Activated CD4-positive, alpha-beta T cell treated with anti-CD3 and anti-CD28 coated beads for 1 hour (primary cell): ENCODE measurements at places on chromosomes 4 and X.

DNA sequence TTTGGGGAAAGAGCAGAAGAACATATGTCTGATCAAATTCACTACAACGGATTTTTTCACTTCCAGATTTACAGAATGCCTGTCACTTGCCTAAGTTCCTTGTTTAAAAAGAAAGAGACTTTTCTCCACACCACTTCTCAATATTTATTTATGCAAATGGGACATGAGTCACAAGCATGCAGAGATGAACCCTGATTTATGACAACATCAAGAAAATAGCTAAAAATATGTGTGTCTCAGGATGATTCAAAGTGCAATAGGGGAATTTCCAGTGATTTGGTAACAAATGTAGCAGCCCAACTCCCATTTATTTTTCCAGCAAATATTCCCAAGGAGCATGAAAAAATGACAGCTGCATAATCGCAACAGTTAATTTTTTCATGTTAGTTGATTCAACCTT, 180.4 kb upstream of the FAT1 start:
- DNase-seq = no peak

DNA sequence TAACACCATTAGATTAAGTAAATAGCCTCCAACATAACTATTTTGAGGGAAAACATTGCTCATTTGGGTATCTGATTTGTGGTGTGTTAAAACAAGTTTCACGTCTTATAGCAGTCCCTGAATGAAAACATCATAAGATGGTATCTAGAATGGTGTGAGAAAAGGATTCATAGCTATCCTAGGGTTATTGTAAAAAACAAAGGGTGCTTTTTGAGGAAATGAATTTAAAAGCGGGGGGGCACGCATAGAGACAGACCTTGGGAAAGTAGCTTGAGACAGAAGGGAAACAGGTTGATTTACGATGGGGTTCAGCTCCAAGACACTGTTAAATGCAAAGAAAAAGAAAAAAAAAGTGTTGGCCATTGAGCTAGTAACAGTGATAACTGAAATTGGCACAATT, 768 bp upstream of the CXCL10 start:
- DNase-seq = no peak

DNA sequence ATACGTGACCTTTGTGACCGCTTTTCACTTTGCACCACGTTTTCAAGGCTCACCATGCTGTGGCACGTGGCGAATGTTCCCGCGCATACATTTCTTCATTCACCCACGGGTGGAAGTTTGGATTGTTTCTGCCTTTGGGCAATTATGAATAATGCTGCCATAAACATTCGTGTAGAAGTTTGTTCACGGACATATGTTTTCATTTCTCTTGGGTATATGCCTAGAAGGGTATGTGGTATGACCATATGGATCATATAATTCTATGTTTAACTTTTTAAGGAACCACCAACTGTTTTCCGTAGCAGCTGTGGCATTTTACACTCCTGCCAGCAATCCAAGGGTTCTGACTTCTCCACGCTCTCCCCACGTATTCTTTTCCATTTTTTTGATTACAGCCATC, 60.9 kb upstream of the MXD4 start:
- no peak for DNase-seq

DNA sequence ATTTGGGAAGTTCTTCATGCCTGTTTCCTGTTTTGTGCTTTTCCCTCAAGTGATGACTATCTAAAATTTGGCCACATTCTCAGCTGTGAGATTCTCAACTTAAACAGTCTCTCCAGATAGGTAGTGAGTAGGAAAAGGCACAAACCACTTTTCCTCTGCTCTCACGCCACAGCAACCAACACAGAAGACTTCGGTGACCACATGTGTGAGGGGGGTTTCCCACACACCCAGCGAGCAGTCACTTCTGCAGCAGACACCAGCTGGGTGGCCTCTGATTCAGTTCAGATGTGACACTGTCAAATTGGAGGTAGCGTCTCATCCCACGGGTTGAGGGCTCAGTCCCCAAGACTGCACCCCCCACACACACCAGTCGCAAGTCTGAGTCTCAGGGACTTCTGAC, 25.1 kb upstream of the CLDN34 start:
- DNase-seq = no peak

GRCh38 chrX:152959626-152960025, 34.3 kb downstream of the PNMA5 start:
- DNase-seq = no peak

GRCh38 chr4:10020871-10021652, at the start of gene SLC2A9:
SLC2A9 (minus strand) TSS chr4:10021497; CDS start chr4:10021429, 68 bp downstream.
- no peak for DNase-seq

- no peak for DNase-seq
Observed at GRCh38 chr4:10151182-10151581, 34.6 kb upstream of the WDR1 start.

DNA sequence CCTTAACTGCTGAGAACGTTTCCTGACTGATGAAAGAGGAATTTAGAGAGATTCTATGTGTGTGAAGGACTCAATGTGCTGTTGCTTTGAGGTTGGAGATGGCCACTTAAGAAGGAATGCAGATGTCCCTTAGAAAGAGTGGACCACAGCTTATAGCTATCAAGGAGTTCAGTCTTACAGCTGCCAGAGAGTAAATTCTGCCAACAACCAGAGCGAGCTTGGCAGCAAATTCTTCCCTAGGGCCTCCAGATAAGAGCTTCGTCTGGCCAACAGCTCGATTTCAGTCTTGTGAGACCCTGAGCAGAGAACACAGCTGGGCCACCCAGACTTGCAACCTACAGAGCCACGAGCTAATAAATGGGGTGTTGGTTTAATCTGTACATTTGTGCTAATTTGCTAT, 21.8 kb downstream of the MID1 start:
- no peak for DNase-seq

GRCh38 chr4:145231906-145232700, 51.7 kb upstream of the OTUD4 start:
- no peak for DNase-seq

DNA sequence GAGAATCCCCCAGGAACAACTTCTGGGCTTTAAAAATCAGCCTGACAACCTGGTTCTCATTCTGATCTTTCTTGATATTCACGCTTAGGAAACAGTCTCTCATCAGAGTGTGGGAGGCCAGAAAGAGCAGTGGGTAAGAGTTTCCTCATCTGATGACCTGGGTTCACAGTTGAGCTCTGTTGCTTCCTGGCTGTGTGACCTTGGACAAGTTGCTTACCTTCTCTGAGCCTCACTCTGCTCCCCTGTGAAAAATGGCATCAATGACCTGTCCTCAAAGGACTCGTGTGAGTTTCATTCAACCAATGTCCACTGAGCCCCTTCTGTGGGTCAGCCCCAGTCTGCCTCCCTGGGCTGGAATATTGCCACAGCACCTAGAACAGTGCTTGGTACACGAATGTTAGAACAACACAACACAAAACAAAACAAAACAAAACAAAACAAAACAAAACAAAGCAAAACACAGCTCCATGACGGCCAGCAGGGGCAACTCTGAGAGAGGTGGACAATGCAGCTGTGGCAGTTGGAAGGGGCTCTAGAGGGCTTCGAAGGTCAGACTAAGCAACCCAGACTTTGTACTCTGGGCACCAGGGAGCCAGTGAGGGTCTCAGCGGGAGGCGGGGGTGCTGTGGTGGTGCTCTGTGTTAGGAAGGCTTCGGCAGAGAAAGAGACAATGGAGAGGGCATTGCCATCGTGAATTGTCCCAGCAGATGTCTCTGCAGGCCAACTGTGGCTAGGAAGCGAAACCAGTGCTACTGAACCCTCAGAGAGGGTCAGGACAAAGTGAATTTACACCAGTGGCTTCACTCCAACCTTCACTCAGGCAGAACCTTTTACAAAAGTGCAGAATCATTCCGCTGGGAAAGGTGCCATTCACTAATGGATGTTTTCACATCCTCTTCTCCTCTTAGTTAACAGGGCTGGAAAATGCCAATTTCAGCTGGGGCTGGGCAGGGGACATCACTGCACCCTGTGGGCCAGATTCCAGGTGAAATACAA, 14.3 kb upstream of the C4orf50 start:
- DNase-seq = no peak

GRCh38 chrX:66000628-66001272, 39.1 kb downstream of the VSIG4 start:
- DNase-seq = no peak

DNA sequence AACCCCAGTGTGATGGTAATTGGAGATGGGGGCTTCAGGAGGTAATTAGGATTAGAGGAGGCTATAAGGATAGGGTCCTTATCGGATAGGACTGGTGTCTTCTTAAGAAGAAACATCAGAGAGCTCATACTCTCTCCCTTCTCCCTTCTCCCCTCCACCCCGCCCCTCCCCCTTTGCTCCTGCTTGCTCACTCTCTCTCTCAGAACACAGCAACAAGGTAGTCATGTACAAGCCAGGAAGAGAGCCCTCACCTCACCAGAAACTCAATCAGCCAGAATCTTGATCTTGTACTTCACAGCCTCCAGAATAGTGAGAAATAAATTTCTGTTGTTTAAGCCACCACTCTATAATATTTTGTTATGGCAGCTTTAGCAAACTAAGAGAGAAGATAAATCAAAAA, 4.5 kb downstream of the DDX60L start:
- DNase-seq = no peak

- DNase-seq = no peak
Observed at GRCh38 chrX:17082831-17083230, 136.4 kb downstream of the REPS2 start.

GRCh38 chrX:9566150-9566621, 101.3 kb downstream of the TBL1X start:
- DNase-seq = no peak

- no peak for DNase-seq
Observed at GRCh38 chr4:53105313-53105712, 243.2 kb downstream of the RASL11B start.

DNA sequence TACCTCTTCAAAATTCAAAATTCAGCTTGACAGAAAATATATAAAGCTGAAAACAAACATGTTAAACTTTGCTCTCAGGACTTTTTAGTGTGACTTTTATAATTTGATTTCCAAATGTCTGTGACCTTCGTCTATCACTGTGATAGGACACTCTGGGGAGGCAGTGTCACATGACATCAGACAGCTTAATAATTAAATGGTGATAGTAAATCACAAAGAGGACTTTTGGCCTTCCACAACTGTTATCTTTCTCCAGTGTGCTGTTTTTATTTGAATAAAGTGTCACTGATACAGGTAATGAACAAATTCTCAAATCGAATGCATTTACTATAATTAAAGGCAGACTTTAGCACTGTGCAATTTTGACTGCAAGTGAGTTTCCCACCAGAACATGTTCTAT, 83.1 kb downstream of the MID1 start:
- no peak for DNase-seq

DNA sequence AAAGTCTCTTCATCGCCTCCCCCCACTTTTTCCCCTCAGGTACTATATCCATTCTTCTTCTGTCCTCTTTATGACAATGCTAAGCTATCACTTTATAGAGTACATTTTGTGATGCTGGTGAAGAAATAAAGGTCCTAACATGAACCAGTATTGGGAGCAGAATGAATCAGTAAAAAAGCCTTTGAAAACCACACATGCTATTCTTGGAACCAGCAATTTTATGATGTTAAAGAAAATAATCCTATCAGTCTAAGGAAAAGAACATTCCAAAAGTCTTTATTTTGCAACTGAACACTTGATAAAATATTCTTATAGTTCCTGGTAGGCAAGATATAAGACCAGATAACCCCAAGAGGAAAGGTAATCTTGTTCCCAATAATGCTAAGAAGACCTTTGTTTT, 107.8 kb upstream of the MCF2 start:
- DNase-seq = no peak

- DNase-seq = no peak
Observed at GRCh38 chrX:74422576-74423288, 1.4 kb downstream of the SLC16A2 start.

DNA sequence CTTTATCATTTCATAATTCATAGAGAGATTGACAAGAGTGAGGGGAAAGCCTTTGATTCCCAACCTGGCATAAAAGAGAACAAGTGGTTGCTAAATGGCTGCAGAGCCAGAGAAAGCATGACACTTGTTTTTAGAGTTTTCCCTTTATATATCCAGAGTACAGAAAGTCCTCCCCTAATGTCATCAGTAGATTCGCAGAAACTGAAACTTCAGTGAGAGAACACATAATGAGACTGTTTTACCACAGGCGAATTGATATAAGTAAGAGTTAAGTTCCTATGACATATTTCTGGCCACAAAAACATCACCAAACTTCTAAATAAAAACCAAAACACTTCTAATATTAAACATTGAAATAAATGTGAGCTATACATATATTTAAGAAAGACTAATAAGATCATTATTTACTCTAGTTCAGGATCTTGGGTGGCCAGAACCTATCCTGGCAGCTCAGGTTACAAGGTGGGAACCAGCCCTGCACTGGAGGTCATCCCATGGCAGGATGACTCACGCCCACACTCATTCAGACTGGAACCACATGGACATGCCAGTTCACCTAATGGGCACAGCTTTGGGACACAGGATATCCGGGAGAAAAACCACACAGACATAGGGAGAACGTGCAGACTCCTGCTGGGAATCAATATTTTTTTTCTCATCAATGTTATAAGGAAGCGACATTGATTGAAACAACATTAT, 35.5 kb downstream of the NWD2 start:
- DNase-seq = no peak

GRCh38 chr4:15878011-15878410, 60.5 kb downstream of the FGFBP1 start:
- DNase-seq = no peak

DNA sequence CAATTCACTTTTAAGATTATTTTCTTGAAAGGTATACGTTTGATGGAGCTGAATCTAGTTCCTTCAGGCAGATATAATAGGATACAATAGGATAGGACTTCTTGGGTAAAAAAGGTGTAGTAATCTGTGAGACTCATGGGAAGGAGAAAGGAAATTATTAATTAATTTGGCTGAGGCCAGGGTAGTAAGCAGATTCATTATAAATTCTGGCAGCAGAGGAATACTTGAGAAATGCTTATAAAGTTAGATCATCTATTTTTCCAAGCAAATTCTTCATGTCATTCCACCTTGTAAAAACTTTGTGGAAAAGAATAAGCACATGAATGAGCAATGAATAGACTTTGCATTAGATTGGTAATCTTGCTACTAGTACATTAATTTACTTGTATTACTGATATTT, 46.9 kb downstream of the GYPE start:
- no peak for DNase-seq

DNA sequence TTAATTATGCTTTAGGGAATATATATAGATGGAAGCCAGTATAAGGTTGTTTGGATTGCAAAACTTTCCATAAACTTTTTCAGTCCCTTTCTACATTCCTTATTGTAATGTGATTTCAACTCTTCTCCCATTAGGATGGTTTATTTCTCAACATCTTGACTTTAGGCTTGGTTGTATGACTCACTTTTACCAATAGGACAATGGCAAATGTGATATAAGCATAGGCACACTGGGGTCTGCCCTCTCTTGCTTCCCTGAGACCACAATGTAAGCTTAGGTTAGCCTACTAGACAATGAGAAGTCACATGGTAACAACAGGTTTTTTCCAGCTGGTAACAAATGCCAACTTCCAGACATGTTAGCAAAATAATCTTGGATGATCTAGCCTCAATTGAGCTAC, 163.3 kb upstream of the RBPJ start:
- no peak for DNase-seq

GRCh38 chr4:66489370-66489769, 819.1 kb upstream of the EPHA5 start:
- no peak for DNase-seq

GRCh38 chr4:165700855-165701254, 172.2 kb upstream of the TLL1 start:
- no peak for DNase-seq

GRCh38 chrX:37332987-37333658, 16.0 kb upstream of the PRRG1 start:
- no peak for DNase-seq
